ENCODE measurements at places on chromosomes 6 and 20.

DNA sequence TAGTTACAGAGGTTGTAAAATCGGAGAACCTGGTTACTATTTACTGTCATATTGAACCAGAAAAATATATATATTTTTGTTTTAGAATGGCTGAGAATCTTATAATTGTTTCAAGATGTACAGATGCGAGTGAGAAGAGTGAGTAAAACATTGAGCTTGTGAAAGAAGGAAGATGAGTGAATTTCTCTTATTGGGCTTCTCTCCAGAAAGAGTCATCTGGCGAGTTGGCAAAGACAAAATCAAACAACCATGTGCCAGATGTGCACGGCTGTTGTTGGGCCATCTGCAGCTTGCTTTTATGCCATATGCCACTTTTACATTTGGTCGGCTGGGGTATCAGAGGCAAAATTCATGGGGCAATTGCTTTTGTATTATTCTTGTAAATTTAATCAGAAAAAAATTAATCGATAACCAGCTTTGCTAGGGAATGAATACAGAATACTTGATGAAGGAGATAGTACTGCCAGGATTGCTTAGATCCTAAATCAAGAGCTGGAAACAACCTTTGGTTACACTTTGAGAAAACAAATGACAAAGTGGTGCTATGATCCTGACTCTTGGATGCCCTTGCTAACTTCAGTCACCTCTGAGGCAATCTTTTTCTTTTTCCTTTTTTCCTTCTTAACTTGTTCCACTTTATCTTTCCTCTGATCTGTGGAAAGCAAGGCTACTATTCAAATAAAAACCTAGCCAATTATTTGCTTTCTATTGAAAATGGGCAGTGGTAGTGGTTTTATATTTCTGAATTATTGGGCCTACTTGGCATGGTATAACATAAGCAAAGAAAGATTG lies 97.1 kb upstream of the GRIK2 start:
- no peak for DNase-seq

- no peak for DNase-seq
Observed at GRCh38 chr6:6781873-6782227, 193.3 kb downstream of the LY86 start.

DNA sequence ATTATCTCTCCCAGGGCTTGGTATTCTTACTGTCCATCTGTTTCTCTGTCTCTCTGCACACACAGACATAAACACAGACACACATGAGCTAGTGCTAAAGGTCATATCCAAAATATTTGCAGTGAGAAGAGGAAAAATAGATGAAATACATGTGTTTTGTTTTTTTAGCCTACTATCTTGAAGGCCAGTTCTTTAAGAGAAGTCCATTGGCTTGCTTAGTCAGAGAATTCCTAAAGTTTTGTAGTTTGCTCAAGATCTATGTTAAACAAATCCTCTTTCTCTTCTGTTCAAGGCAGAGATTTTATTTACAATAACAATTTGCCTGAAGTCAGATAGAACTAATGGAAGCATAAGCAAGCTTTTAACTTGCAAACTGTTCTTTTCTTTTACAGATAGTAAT lies 120.0 kb upstream of the AKIRIN2 start:
- no peak for DNase-seq

DNA sequence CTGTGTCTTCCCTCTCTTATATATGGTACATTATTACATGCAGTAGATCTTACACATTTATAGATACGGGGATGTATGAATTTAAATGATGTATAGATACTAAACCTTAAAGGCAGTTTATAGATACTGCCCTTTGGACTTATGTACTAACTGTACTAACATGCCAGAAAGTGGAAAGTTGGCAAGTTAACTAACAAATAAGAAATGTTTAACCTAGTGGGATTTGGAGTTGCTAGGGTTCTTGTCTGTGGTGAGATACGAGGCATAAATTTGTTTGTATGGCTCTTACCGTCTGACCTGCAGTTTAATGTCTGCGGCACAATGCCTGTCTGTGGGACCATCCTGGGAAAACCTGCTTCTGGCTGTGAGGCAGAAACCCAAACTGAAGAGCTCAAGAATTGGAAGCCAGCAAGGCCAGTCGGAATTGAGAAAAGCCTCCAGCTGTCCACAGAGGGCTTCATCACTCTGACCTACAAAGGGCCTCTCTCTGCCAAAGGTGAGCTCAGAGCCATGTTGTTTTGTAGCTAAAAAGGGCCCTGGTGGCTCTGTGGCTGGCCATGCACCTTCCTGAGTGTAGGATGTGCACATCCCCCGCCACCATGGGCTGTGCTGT lies 62.9 kb upstream of the SLC22A1 start:
- no peak for DNase-seq

DNA sequence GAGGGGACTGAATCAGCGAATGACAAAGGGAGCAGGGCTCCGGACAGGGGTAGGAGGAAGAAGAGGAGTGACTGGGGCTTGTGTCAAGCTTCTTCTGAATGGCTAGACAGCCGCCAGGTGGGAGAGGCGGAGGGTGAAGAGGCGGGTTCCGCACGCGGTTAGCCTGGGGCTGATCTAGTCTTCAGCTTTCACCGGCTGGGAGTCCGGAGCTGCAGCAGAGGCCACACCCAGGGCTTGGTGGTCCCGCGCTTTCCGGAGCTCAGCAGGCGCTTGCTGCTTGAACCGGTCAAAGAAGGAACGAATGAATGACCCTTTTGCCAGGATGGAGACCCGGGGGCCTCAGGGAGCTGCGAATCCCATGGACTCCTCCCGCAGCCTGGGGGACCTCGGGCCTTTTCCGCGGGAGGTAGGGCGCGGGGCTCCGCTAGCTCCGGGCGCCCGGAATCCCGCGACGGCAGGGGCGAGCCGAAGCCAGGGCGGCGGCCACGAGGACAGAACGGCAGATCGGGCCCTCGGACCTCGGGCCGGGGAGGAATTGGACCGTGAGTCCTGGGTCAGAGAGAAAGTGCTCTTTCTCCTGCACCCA lies at the start of gene C6orf141:
Gene C6orf141 (plus strand): TSS at position 177 of the 586 bp plus-strand sequence. CDS start 125 bp downstream, at position 302.
- peak; percentile 84 for DNase-seq

- DNase-seq, result no peak
Observed at GRCh38 chr20:64038224-64038564, 2.2 kb downstream of the C20orf204 start.

DNA sequence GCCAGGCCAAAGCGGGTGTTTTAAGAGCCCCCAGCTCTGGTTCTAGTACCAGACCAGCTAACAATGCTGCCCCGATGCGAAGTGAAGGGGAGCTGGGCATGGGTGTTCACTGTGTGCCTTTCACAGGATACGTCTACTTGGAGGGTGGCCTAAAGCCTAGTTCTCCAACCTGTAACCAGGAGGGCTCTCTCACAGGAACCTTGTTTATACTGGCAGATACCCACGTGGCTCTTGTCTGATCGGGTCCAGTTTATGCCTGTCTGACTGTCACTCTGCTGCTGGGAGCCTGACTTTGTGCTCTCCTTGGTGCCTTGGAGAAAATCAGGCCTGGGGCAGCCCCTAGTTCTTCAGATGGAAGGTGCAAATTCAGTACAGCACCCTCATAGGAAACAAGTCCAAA lies 60.2 kb upstream of the RNF144B start:
- no peak for DNase-seq

- DNase-seq, result peak; percentile 66
Observed at GRCh38 chr20:18138639-18139583, 1.2 kb downstream of the KAT14 start.

- DNase-seq, result no peak
Observed at GRCh38 chr6:70738028-70738427, 70.3 kb downstream of the SMAP1 start.

- no peak for DNase-seq
Observed at GRCh38 chr6:139257291-139257690, 34.5 kb downstream of the TXLNB start.

- DNase-seq, result no peak
Observed at GRCh38 chr6:27237089-27237803, 10.3 kb upstream of the PRSS16 start.

Measured in NCI-H526 (cell line).